ENCODE measurements at places on chromosomes 6 and 20.
A peak's percentile ranks its signal among the peaks of the same experiment; 100 is the strongest.

- DNase-seq: no peak
Observed at GRCh38 chr20:25258476-25258805, 10.6 kb downstream of the PYGB start.

- no peak for DNase-seq
Observed at GRCh38 chr20:36881331-36881730, 5.4 kb downstream of the TLDC2 start.

- no peak for DNase-seq
Observed at GRCh38 chr6:149988550-149989346, 25.0 kb downstream of the ULBP1 start.

DNA sequence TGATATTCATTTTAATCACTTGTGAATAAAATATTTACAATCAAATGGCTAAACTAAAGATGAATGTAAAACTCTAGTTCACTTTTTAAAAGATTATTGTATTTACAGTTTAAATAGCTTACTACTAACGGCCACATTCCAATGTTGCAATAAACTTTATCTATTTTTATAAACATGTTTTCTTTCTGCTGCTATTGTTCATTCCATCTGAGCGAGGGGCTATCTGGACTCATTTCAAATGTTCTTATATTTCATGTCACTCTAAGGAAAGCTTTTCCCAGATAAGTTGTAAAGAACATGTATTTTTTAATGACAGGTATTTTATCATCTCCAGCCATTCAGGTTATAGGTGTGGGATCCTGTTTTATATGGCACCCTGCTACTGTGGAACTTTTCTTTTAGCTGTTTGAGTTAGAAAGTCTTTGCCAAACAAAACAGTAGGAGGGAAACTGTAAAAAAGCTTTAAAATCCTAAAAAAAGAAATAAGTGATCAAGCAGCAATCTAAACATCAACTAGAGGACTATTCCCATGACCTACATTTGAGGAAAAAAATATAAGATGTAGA, 42.5 kb downstream of the HMGCLL1 start:
- DNase-seq: no peak

DNA sequence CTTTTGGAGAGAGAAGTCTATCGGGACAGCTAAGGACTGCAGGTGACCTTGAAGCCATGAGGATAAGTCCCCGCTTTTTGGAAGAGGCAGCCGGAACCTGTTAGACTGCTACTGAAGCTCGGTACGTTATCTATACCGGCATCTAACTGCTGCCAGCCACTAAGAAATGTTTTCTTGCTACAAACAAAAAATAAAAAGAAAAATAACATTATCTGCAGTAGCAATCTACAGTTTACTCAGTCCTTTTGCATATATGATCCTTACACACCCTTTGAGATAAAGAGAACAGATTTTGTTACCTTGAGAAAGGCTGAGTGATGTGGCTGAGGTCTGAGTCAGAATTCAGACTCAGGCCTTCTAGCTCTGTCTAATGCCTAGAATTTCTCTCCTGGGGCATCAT, 314.6 kb downstream of the CDH26 start:
- DNase-seq: no peak

DNA sequence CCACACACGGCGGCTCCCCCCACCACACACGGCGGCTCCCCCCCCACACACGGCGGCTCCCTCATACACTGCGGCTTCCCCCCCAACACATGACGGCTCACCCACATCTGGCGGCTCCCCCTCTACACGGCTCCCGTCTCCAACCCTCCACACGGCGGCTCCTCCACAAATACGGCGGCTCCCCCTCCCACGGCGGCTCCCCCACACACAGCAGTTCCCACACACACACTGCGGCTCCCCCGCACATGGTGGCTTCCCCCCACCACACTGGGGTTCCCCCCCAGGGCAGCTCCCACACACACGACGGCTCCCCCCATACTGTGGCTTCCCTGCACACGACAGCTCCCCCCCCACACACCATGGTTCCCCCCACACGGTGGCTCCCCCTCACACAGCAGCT, 98.0 kb downstream of the TTLL2 start:
- no peak for DNase-seq

- DNase-seq: peak; percentile 52
Observed at GRCh38 chr6:111603685-111604084, 2.0 kb downstream of the TRAF3IP2 start.

GRCh38 chr6:84428300-84428907, 201.0 kb upstream of the CEP162 start:
- DNase-seq: peak; percentile 63

GRCh38 chr6:126753606-126754005, 364.9 kb upstream of the RSPO3 start:
- DNase-seq: no peak

GRCh38 chr6:41025966-41026530, 13.0 kb downstream of the UNC5CL start:
- no peak for DNase-seq

DNA sequence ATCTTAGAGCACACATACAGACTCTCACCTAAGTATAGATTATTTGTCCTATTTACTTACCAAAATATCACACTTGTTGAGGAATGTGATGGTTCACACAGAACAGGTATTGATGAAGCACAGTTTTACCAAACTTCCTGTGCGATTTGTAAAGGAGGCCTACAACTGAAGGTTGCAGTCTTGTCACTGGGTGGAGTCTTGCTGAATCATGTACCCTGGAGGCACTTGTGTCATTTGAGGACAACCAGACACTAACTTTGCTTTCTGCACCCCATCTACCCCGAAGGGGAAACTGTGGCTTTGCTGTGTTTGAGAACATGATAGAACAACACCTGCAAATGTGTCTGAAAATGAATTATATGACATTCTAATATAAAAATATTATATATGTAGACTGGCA, 32.4 kb upstream of the HINT3 start:
- DNase-seq: peak; percentile 85

DNA sequence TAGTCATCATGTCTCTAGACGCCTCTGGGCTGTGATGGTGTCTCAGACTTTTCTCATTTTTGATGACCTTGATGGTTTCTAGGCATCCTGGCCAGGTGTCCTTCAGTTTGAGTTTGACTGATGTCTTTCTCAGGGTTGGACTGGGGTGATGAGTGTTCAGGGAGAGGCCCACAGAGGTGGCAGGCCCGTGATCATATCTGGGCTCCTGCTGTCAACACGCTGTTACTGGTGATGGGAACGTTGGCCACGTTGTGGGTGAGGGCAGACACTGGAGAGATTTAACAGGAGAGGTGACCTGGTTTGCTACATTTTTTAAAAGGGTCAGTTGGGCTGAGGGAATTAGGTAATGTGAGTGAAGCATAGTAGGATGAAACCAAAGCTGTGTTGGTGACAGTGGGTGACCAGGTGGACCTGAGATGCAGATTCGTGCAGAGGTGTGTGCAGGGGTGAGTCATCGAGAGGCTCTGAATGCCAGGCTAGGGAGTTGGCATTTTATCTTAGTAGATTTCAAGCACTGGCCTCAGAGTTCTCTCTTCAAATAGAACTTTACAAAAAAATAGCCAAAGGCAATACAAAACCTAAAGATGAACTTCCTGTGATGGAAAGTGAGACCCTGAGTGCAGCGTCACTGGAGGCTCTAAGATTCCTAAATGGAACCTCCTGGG, 174.1 kb downstream of the CDH26 start:
- DNase-seq: no peak

DNA sequence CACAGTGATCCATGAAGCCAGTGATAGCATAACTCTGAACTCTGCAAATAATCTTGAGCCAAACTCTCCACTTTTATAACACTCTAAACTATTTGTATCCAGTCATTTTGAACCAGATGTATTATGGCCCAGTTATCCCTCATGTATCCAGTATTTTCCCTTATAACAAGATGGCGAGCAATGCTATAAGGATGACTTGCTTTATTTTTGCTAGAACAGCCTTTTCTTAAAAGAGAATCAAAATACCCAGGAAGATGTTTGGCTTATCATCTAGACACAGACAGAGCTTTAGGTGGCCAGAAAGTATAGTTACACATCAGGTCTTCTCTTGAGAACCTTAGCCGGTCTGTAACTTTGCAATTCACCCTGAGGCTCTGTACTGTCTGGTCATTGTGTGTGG, 81.0 kb downstream of the DOK5 start:
- DNase-seq: no peak

DNA sequence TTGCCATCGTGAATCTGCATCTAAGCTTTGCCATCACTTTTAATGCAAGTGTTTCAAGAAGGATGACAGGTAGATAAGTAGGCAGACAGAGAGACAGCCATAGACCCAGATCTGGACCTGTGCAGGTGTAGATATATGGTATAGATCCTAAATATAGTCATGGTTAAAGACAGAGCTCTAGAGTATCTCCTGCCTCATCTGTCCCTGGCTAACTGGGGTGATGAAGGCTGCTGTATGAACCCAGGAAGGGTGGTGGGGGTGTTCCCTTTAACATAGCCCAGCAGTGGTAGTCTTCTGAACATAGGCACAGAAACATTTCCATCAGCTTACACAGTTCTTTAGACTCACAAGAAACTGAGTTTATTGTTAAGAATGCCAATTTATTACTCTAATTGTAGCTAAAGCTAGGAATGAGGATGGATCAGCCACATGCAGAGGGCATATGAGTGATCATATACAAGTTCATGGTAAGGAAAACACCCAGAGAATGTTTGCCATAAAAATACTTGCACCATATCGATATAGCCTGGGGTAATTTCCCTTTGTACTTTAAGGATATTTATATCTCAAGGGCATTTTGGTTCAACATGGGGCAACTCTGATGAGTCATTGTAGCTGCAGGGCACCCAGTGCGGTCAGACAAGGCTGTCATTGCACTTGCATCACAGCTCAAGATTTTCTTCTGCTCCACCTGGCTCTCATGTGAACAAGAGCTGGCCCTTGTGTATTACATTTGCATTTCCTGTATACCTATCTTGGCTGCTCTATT, 587.2 kb downstream of the EPM2A start:
- DNase-seq: peak; percentile 60

GRCh38 chr6:34005901-34006531, 139.9 kb downstream of the GRM4 start:
- no peak for DNase-seq

DNA sequence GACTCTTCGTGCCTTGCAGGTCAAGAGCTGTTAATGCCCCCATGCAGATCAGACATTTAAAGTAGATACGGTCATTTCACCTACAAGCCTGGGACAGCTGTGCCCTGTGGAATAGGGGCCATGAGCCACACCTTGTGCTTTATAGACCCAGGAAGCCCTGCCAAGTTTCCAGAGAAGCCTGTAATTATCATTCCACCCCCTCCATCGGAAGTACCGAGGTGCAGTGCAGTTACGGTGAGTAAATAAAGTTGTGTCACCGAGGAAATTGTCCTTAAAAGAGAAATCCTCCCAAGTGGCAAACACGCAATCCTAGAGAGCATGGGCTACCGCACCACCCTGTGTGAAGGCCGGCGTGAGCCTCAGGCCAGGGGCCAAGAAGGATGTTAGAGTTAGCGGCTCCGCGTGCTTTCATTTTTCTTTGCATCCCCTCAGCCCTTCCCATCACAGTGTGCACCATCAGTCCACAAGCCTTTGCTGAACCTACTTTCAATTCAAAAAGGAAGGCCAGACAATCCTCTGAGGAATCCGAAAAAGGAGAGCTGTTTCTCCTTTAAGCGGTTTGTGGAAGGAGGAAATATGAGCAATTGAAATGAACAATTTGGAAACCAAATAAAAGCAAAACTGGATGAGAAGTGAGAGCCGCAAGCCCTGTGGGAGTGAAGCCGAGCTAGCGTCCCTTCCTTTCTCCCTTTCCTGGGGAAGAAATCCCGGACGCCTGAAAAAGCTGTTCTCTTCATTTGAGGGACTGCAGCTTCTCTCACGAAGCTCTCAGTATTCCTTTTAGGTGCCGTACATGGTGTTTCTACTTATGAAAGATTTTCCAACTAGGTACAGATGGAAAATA, 183.3 kb upstream of the PDE10A start:
- no peak for DNase-seq

GRCh38 chr6:14165091-14165490, 47.5 kb downstream of the CD83 start:
- DNase-seq: no peak

- no peak for DNase-seq
Observed at GRCh38 chr6:139485742-139486475, 111.5 kb upstream of the CITED2 start.
